ENCODE measurements at places on chromosomes 12 and 14.

- DNase-seq, result no peak
Observed at GRCh38 chr12:120678572-120678971, 8.4 kb upstream of the MLEC start.

- DNase-seq, result peak; percentile 13
Observed at GRCh38 chr12:76470028-76470939, 89.3 kb downstream of the OSBPL8 start.

- DNase-seq, result no peak
Observed at GRCh38 chr12:50041062-50041860, 16.0 kb upstream of the RACGAP1 start.

DNA sequence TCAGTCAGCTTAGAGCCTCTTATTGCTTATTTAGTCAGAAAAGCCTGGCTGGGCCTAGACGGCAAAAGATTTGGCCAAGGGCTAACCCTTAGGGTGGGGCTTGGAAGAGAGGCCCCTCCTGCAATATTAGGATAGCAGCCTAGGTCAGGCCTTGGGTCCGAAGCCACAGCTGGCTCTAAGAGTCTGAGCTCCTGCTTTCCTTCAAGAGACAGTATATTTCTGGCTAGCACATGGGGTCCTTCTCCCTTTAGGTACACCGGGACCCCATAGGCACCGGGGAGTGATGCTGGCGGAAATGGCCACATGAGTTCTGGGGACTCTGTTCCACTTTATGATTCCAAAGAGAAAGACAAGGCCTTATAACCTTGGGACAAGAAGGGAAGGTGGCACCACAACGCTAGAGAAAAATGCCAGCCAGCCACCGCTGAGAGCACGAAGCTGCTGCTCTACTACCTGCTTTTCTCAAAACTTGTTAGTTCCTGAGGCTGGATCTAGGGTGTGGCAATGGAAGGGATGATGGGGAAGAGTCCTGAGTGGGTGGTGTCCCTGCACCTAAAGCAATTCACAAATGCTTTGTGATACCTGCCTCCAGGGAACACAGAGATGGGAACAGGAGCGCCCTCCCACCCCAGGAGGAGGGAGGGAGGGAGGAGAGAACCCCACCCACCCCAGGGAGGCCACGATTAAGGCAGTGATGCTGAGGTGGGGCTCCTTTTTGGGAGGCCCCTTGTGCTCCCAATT lies 3.1 kb upstream of the AVIL start:
- no peak for DNase-seq

GRCh38 chr12:108193917-108194316 lies 64.8 kb downstream of the WSCD2 start:
- peak; percentile 7 for DNase-seq

DNA sequence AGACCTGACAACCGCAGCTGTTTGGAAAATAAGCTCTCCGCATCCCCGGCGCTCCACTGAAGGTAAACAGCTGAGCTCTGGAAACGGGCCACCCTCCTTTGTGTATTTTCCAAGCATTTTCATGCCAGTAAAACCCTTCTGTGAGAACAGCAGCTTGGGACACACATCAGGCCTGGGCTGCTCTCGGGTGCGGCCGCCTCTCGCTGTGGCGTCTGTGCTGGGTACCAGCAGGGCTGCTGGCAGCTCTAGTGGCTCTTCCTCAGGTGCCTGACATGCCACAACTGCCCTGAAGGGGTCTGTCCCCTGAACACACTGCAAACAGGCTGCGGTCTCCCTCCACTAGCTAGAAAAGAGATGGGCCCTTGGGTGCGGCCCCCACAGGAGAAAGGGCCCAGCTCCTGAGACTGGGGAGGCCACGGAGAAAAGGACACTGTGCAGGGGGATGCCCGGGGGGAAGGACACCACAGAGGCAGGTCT lies 96.3 kb downstream of the ITPK1 start:
- DNase-seq, result no peak

DNA sequence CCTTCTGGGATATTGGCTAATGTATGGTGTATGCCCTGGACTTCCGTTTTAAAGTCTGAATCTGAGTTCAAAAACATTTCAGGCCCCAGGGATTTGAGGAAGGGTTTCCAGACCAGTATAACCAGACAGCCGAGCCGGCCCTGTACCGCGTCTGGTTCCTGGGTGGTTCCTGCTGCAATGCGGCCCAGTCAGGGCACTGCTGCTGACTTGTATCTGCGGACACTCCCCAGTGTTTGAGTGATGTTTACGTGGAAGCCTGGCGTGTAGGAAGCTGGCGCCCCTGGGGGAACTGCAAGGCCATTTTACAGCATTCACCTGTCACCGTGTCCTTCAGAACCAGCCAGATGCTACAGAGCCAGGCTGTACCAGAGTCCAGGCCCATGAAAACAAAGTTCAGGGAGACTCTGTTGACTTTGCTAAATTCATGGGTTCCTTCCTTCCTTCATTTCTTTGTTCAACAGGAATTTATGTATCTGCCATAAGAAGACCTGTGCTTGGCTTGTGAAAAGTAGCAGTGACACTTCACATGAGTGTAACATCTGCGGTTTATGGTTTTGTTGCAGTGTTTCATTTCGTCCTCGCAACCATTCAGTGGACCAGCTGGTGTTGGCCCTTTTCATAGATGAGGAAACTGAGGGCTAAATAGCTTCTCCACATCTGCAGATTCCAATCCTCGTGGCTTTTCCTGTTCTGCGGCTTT lies 16.8 kb downstream of the EML1 start:
- no peak for DNase-seq
